Activated CD4-positive, alpha-beta T cell treated with anti-CD3 and anti-CD28 coated beads for 36 hours (primary cell): ENCODE measurements at places on chromosomes 13 and 19.

GRCh38 chr13:91101381-91101780 is 246.1 kb upstream of the MIR17HG start:
- no peak for DNase-seq

DNA sequence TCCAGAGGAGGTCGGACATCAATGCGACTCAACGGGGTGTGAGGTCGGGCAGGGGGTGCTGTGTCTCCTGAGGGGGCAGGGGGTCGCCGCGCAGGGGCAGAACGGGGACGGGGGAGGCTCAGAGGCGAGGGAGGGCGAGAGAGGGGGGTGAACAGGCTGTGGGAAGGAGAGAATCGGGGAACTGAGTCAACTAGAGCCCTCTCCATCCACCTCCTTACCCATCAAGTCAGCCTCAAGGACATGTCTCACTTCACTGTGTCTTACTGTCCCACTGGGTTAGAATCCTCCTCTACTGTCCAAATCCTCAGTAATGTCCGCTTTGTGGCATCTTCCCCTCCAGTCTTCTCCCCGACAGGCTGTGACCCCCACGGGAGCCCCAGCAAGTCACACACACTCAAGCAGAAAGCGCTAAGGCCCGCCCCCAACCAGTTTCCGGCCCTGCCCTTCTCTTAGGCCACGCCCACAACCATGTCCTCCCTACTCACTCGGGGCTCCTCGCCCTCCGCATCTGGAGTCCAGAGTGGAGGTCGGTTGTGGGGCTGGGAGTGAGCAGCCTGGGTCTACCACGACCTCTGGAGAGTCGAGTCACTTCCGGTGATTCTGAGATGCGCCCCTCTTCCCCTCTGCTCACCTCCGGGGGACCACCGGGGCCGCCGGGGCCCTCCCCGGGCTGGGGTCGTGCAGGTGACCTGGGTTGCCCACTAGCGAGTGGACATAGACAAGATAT is 9.3 kb downstream of the PLEKHA4 start:
- DNase-seq = peak; percentile 92

- no peak for DNase-seq
Measured at GRCh38 chr13:61417086-61417570, 1.5 kb upstream of the PCDH20 start.

DNA sequence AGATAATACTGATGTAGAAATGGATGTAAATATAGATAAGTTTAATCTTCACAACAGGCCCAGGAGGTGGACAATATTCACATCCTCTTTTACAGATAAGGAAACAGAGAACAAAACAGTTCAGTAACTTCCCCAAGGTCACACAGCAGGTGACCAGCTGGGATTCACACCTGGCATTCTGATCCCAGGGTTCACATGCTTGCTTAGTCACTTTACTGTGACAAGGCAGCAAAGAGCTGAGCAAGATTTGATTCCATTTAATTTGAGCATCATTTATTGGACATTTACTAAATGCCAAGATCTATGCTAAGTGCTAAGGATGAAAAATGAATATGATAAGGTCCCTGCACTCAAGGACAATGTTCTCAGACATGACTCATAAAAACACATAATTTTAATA is 94.1 kb upstream of the STARD13 start:
- no peak for DNase-seq

- DNase-seq = peak; percentile 60
Measured at GRCh38 chr19:50695251-50696093, 24.1 kb downstream of the SHANK1 start.

DNA sequence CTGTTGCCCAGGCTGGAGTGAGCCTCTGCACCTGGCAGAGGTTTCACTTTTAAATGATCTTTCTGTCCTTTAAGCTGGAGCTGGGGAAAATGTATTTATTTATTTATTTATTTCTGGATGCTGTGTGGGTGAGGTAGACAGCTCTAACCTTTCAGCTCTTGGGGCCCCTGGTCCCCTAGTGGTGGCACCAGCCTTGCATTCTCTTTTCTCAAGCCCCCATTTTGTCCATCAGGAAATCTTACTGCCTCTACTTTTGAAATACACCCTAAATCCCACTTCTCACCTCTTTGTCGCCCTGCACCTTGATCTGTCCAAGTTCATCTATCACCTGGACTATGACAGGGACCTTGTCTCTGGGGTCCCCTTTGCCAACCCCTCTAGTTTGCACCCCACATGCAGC is 2.1 kb upstream of the B9D2 start:
- DNase-seq = peak; percentile 52
